ENCODE measurements at places on chromosomes 2 and 18. TPM values are rescaled to one million over a fixed set of nuclear protein-coding genes. Genes with fewer than 3 reads are reported as not detected.

Gene LBH
- polyA plus RNA-seq, result 162 TPM

Gene HMSD
- 0.83 TPM for polyA plus RNA-seq

Gene NFU1
- polyA plus RNA-seq, result 74.3 TPM

Gene FAM228B
- 15.1 TPM for polyA plus RNA-seq
